ENCODE measurements at places on chromosomes 3 and 15.
A peak's percentile ranks its signal among the peaks of the same experiment; 100 is the strongest.

- no peak for DNase-seq
Observed at GRCh38 chr3:156305672-156306071, 185.3 kb downstream of the KCNAB1 start.

DNA sequence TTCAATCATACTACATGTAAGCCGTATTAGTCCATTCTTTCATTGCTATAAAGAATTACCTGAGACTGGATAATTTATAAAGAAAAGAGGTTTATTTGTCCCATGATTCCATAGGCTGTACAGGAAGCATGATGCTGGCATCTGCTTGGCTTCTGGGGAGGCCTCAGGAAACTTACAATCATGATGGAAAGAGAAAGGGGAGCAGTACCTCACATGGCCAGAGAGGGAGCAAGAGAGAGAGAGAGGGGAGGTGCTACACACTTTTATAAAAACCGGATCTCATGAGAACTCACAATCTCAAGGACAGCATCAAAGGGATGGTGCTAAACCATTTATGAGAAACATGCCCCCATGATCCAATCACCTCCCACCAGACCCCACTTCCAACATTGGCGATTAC lies 14.3 kb upstream of the CLASP2 start:
- no peak for DNase-seq

GRCh38 chr15:99014803-99015697 lies 7.5 kb upstream of the PGPEP1L start:
- DNase-seq = no peak

DNA sequence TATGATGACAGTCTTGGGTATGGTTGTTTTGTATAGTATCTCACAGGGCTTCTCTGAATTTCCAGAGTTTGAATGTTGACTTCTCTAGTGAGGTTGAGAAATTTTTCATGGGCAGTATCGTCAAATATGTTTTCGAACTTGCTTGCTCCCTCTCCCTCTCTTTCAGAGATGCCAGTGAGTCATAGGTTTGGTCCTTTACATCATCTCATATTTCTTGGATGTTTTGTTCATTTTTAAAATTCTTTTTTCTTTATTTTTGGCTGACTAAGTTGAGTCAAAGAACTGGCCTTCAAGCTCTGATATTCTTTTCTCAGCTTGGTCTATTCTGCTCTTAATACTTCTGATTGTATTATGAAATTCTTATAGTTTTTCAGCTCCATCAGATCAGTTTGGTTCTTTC lies 282.3 kb upstream of the NECTIN3 start:
- DNase-seq = no peak

DNA sequence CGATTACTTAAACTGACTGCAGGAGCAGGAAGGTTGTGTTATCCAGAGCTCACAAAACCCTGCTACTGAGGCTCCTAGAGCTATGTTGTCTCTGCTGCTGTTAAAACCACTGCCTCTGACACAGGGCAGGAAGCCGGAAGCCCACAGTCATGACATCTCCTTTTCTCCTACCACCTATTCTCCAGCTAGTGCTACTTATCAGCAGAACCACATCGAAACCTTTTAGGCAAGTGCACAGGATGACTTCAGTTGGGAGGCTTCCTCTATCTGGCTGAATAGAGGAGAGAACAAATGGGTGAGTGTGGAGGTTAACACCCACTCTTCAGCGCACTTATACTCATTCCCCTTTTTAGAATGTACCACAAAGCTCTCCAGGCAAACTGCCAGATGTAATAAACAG lies 638.0 kb downstream of the OTOL1 start:
- no peak for DNase-seq

GRCh38 chr3:96863129-96863740 lies 48.8 kb downstream of the EPHA6 start:
- DNase-seq = no peak

GRCh38 chr15:85494048-85494777 lies 113.8 kb downstream of the AKAP13 start:
- no peak for DNase-seq

GRCh38 chr15:100879464-100880138 lies at the start of gene ALDH1A3:
TSS of gene ALDH1A3 (plus strand) at chr15:100879831. CDS start at chr15:100879908, 77 bp downstream.
- no peak for DNase-seq

- no peak for DNase-seq
Observed at GRCh38 chr15:36407647-36408046, 171.8 kb upstream of the CDIN1 start.

DNA sequence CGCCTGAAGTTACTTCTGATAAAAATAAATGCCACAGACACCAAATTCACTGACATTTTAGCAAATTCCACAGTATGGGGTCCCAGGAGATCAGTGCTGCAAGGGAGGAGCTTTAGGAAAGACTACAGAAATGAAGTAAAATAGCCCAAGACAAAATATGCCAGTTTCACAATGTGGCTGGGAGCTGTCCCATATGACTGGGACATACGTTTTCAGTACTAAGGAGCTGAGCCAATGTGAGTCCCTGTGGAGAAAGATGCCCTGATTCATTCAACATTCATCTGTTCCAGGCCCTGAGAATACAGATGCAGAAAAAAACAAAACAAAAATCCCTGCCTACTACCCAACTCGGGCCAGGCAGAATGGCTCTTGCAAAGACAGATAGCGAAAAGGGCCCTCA lies 63.4 kb upstream of the FAM174B start:
- DNase-seq = no peak

GRCh38 chr15:24955531-24955921 lies 739 bp downstream of the SNRPN start:
- DNase-seq = peak; percentile 1

- DNase-seq = no peak
Observed at GRCh38 chr3:22176911-22177310, 425.9 kb upstream of the ZNF385D start.

GRCh38 chr15:96733721-96734120 lies 403.2 kb downstream of the NR2F2 start:
- no peak for DNase-seq

- no peak for DNase-seq
Observed at GRCh38 chr3:145639003-145639606, 521.9 kb downstream of the PLOD2 start.

DNA sequence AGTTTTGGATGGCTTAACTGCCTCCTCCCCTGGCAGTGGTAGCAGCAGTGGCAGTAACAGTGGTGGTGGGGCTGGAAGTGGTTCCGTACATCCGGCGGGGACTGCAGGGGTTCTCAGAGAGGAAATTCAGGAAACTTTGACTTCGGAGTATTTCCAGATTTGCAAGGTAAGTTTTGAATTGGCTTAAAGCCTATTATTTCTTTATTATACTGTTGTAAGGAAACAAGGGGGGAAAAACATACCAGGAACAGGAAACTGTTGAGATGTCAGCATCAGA lies 1.5 kb downstream of the STXBP5L start:
- no peak for DNase-seq

GRCh38 chr3:117625174-117625573 lies 915.6 kb downstream of the TUSC7 start:
- DNase-seq = no peak

GRCh38 chr3:112561484-112561733 lies 353 bp downstream of the ATG3 start:
- DNase-seq = no peak

GRCh38 chr3:155676252-155676981 lies 68.5 kb downstream of the PLCH1 start:
- no peak for DNase-seq

GRCh38 chr3:73326396-73326795 lies 264.9 kb downstream of the EBLN2 start:
- DNase-seq = no peak

DNA sequence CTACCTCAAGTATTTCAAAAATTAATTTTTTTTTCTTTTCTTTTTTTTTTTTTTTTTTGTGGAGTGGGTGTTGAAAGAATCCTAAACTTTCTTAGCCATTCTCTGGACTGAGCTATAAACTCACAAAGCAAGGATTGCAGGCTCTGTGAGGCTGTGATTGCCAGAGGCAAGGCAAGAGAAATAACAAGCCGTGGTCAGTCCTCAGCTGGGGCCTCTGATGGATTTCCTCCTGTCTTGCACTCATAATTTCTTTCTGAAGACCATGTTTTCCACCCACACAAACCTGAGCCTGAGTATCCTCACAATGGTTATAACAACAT lies 1.3 kb downstream of the CX3CR1 start:
- DNase-seq = no peak

- no peak for DNase-seq
Observed at GRCh38 chr3:12024959-12025570, 20.9 kb downstream of the SYN2 start.

DNA sequence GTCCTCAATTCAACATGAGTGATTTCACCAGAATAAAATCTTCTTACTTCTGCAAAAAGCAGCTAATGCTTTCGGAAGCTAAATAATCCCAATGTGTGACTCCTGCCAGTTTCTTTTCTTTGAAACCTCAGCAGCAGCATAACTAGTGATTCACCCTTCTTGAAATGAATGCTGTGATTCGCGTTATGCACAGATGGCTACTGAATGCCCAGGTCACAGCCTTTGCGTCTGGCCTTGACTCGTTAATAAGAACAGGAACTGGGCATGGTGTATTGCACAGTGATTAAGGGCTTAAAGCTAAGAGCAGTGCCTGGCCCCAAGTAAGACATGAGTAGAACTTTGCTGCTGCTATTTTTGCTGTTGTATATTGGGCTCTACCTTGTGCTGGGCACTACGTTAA lies 19.0 kb downstream of the CGNL1 start:
- no peak for DNase-seq

DNA sequence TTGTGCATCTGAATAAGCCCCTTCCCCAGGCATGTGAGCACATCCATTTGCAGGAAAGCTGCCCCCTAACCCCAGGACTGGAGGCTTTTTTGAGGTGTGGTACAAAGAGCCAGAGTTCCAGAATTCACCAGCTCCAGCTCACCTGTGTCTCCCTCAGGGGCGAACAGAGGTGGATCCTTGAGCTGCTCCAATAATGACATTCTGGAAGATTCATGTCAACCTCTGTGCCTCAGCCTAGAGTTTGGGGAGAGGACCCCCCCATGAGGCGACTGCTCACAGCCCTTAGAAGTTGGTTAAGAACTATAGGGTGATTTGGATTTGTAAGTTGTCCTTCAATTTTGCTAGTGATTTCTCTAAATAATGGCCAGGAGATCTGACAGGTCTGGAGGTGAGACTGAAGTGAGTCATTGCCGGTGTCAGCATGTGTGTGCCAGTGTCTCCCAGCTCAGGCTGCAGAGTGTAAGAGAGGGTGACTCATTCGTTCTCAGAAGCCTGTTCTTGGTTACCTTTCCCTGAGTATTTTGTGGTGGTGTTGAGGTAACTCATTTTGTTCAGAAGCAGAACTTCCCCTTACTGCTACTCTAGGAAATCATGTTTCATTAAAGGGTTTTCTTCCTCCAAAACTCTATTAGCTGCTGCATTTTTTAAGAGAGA lies 136.9 kb upstream of the TOPAZ1 start:
- DNase-seq = peak; percentile 10

DNA sequence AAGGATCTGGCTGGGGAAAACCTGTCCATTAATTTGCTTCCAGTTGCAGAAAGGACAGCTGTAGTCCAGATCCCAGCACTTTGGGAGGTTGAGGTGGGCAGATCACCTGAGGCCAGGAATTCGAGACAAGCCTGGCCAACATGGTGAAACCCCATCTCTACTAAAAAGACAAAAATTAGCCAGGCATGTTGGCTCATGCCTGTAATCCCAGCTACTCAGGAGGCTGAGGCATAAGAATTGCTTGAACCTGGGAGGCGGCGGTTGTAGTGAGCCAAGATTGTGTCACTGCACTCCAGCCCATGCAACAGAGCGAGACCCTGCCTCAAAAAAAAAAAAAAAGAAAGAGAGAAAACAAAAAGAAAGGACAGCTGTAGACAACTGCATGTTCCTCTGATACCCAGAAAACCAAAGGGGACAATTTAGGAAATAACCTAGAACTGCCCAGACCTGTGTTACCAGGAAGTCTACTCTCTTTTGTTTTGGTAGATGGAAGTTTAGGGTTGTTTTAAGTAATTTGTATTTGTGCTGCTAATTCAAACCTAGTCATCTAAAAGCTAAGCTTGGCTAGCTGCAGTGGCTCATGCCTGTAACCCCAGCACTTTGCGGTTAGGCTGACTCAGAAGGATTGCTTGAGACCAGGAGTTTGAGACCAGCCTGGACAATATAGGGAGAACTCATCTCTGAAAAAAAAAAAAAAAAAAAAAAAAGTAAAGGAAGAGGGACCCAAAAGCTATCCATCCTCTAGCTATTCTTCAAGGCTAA lies 22.7 kb downstream of the EXD1 start:
- no peak for DNase-seq

GRCh38 chr3:159726231-159726964 lies 262.2 kb upstream of the IL12A start:
- DNase-seq = no peak

DNA sequence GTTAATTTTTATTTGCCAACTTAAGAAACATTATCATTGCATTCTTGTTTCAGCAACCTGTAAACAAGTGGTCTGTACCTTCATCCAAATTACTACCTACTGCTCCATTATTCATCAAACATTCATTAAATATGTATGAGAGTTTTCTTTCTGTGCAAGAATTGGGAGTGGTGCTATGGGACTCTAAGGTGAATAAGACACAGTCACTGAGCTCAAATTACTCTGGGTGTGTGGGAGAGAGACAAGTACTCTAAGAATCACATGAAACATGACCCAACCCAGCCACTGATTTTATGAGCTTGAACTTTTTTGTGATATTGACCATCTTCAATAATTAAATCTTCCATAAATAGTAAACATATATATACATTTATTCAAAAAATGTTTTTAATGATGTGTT lies 227.2 kb upstream of the TP63 start:
- no peak for DNase-seq

DNA sequence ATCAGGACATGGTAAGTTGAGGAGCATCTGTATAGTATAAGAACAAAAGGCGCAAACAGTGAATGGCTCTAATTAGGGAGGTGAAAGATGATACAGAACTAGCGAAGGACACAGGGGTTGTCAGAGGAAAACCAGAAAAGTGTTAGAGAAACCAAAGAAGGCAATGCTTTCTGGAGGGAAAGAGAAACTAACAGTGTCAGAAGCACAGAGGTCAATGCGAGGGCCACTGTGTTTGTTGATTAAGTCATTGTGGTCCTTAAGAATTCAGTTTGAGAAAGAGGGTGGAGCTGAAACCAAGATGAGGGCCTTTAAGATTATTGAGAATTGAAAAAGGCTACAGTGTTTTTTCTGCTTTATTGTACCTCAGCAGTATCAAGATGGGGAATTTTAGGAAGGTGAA lies 28.8 kb downstream of the ATG7 start:
- no peak for DNase-seq

DNA sequence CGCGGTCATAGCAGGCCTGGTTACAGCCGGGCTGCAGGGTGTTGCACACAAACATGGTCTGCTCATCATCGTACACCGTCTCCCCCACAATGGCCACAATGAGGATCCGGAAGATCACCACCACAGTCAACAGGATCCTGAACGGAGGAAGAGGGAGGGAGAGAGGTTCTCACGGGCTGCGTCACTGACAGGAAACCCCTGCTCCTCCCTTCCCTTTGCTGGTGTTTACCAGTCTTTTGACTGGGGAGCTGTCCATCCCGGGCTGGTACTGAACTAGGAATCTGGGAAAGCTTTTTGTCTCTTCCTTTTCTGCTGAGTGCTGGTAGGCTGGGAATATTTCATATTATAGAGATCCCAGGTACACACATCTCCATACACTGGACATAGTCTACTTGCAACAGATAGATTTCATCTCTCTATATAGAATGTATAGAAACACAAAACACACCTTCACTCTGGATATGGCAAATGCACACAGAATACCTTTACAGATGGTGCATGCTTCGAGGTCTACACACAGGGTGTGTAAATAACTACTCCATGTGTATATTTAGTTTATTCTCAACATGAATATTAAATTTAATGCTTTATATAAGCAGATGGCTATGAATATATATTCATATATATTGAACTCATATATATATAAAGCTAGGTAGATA lies 1.4 kb downstream of the GJD2 start:
- no peak for DNase-seq
